ENCODE measurements at places on chromosomes 5 and 9. TPM values are rescaled to one million over a fixed set of nuclear protein-coding genes. Genes with fewer than 3 reads are reported as not detected.

GRCh38 chr9:80926611-80927010, 762.7 kb downstream of the TLE1 start:
- DNase-seq = no peak

- DNase-seq = peak; percentile 50
Observed at GRCh38 chr5:150058480-150059126, 27.8 kb downstream of the CSF1R start.

DNA sequence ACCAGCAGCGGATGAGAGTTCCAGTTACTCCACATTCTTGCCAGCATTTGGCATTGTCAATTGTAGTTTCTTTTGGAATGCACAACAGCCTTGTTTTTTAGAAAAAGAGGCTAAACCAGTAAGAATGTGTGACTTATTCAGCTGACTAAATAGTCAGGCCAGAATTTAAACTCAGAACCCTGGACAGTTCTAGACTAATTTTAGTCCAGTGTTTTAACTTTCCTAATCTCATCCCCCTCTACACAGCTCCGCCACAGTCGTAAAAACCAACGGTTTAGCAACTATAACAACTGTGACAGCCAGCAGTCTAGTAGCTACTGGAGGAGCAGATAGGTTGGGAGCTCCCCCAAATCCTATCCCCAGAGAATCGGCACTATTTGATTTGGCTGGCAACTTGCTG, 103.7 kb downstream of the FOXD1 start:
- no peak for DNase-seq

DNA sequence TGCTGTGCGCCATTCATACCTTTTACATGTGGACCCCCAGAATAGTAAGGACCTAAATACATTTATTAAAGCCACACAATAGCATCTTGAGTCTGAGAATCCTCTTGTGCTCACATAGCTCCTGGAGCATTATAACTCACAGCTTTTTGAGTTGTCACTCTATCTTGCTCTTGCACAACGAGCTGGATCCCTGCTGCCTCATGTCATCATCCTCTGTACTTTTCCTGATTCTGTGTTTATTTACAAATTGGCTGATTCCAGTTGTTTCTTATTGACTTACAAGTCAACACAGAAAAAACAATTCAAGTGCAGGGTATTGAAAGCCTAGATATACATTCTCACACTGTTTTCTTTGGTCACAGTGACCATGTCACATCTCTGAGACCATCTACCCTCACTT, 112.9 kb downstream of the SLC1A3 start:
- no peak for DNase-seq

DNA sequence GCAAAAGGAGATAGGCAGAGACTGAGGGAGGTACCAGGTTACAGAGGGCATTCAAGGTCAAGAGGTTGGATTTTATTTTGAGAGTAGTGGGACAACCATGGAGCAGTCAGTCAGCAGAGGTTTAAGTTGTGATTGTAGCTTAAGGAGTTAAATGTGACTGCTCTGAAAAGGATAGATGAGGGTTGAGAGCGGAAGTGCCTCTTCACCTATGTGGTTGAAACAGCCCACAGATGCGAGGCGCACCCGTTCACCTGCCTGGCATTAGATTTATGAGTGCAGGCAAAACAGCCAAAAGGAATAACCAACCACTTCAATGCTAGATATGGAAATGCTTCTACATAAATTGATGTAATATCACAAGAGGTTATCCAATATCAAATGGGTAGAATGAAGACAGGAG, 8.4 kb downstream of the ZNF474 start:
- DNase-seq = no peak

Gene RETREG1
- polyA plus RNA-seq = 1.0 TPM

DNA sequence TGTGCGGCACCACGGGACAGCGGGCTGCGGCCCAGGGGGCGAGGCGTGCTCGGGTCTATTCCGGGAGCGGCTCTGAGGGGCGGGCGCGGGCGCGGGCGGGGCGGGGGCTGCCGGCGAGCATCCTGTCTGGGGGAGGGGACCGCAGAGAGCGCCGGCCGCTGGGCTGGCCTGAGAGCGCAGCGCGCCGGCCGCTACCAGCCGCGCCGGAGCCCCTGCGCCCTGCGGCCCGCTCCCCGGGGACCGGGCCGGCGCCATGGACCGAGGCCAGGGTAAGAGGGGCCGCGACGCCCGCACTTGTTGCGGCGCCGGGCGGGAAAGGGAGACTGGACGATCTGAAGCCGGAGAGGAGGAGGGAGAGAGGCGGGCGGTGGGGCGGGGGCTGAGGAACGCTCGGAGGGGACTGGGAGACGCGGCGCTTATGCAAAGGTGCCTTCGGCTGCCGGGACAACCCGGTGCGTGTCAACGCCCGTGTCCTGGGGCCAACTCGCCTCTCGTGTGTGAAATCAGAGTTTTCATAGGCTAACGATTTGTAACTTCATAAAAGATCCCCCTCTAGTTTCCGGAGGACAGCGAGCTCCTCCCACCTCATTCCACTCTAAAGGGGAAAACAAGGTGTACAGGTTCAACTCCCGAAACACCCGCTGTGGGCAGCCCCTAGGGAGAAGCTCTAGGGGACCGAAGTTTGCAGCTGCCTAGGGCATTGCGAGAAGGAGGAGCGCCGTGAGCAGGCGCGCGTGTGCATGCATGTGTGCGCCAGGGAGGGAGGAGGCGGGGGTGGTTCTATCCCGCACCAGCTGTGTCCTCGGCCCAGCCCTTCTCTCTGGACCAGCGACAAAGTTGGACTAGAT, at the start of gene AFAP1L1:
Gene AFAP1L1, plus strand, starts transcription at position 144 of the 848 bp plus-strand sequence. Its CDS starts 110 bp downstream, at position 254.
- DNase-seq = no peak

GRCh38 chr9:107703651-107704050, 214.1 kb upstream of the KLF4 start:
- DNase-seq = no peak

GRCh38 chr9:127035423-127035822, 87.0 kb downstream of the ANGPTL2 start:
- DNase-seq = no peak

Gene OTP
- polyA plus RNA-seq = not detected

- peak; percentile 64 for DNase-seq
Observed at GRCh38 chr5:112958093-112959088, 18.2 kb upstream of the DCP2 start.

- DNase-seq = peak; percentile 6
Observed at GRCh38 chr5:92081958-92082712, 699.0 kb upstream of the ARRDC3 start.

Gene BTNL8
- polyA plus RNA-seq = not detected

DNA sequence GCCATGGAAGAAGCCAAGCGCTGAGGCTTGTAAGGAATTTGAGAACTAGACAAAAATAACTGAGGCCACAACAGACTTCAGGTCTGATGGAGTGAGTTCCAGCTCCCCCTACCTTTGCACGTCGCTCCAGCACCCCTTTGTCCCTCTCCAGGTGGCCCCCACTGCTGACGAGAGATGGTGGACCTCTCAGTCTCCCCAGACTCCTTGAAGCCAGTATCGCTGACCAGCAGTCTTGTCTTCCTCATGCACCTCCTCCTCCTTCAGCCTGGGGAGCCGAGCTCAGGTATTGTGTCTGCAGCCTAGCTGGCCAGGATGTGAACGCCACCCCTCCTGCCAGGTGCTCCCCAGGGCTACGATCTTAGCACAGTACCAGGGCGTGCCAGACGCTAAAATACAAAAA, 5.2 kb downstream of the BTNL9 start:
- no peak for DNase-seq

Gene HRCT1
- polyA plus RNA-seq = 0.86 TPM

DNA sequence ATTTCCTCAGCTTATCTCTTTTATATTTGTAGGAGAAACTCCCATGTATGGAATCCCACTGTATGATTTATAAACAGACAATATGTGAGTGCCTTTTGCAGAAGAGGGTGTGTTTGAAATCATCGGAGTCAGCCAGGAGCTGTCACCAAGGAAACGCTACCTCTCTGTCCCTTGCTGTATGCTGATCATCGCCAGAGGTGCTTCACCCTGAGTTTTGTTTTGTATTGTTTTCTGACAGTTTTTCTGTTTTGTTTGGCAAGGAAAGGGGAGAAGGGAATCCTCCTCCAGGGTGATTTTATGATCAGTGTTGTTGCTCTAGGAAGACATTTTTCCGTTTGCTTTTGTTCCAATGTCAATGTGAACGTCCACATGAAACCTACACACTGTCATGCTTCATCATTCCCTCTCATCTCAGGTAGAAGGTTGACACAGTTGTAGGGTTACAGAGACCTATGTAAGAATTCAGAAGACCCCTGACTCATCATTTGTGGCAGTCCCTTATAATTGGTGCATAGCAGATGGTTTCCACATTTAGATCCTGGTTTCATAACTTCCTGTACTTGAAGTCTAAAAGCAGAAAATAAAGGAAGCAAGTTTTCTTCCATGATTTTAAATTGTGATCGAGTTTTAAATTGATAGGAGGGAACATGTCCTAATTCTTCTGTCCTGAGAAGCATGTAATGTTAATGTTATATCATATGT, 18.0 kb upstream of the CTSL start:
- no peak for DNase-seq

Gene PCA3
- not detected for polyA plus RNA-seq

DNA sequence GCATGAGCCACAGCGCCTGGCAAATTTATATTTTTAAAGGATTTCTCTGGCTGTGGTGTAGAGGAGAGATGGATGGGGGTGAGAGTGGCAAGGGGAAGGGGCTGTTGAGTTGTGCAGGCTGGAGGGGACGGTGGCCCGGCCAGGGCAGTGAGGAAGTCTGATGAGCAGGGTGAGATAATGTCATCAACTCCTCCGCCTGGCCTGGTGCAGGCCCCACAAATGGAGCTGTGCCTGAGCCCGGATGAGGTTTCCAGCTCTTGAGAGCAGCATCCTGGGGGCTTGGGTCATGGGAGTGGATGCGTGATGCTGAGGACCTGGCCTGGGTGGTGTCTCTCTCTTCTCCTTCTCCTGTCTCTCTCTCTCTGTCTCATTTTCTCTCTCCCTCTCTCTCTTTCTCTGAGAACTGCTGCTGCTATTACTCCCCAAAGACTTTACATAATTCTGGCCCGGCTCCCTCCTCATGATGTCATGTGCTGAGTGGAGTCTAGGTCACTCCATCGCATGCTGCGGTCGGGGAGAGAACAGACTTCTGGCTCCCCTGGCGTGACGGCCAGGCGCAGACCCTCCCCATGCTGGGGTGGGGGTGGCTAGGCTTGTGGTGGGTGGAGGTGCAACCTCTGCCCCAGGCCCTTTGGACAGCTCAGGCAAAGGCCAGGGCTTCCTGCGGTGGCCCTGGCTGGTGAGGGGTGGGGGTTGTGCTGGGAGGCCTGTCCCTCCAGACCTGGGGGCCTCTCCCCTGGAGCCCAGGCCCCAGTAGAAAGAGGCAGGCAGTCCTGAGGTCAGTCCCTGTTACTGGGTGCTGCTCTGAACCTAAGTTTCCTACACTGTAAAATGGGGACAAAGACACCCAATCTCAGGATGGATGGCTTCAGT, 26.4 kb downstream of the FGF18 start:
- DNase-seq = no peak

GRCh38 chr9:37496020-37496419, 10.3 kb downstream of the POLR1E start:
- no peak for DNase-seq

DNA sequence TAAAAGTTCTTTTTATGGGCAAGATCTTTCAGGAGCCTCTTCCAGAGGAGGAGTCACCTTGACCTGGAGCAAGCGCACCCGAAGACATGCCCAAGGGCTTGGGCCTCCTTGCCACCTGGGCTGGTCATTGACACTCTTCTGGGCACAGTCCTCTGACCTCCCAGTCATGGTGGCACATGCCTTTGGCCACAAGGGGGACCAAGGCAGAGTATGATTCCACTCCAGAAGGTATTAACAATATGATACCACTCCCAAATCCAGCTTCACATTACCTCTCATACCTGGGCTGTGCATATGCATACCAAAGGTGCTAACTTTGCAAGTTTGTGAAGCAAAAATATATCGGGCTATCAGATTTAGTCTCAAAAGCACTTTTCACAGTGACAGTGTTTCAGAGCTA, 84.6 kb downstream of the MAST4 start:
- no peak for DNase-seq

Gene NEUROG1
- not detected for polyA plus RNA-seq

Gene ERGIC1
- 54.3 TPM for polyA plus RNA-seq

- no peak for DNase-seq
Observed at GRCh38 chr5:98424681-98425450, 348.6 kb upstream of the RGMB start.

GRCh38 chr9:120918931-120919842, 7.4 kb downstream of the TRAF1 start:
- DNase-seq = no peak

GRCh38 chr5:39750661-39751060, 325.9 kb upstream of the DAB2 start:
- no peak for DNase-seq

Gene CHD1
- 8.0 TPM for polyA plus RNA-seq

All from foreskin keratinocyte (primary cell).